ENCODE measurements at places on chromosomes 16 and 17. TPM values are rescaled to one million over a fixed set of nuclear protein-coding genes. Genes with fewer than 3 reads are reported as not detected.

The FN3K gene
- total RNA-seq, result 0.74 TPM

The DBNDD1 gene
- 1.7 TPM for total RNA-seq

The SPNS2 gene
- 0.27 TPM for total RNA-seq

The TGFB1I1 gene
- 56.7 TPM for total RNA-seq

- DNase-seq, result peak; percentile 86
Measured at GRCh38 chr17:39244600-39245570, 19.1 kb upstream of the STAC2 start.

DNA sequence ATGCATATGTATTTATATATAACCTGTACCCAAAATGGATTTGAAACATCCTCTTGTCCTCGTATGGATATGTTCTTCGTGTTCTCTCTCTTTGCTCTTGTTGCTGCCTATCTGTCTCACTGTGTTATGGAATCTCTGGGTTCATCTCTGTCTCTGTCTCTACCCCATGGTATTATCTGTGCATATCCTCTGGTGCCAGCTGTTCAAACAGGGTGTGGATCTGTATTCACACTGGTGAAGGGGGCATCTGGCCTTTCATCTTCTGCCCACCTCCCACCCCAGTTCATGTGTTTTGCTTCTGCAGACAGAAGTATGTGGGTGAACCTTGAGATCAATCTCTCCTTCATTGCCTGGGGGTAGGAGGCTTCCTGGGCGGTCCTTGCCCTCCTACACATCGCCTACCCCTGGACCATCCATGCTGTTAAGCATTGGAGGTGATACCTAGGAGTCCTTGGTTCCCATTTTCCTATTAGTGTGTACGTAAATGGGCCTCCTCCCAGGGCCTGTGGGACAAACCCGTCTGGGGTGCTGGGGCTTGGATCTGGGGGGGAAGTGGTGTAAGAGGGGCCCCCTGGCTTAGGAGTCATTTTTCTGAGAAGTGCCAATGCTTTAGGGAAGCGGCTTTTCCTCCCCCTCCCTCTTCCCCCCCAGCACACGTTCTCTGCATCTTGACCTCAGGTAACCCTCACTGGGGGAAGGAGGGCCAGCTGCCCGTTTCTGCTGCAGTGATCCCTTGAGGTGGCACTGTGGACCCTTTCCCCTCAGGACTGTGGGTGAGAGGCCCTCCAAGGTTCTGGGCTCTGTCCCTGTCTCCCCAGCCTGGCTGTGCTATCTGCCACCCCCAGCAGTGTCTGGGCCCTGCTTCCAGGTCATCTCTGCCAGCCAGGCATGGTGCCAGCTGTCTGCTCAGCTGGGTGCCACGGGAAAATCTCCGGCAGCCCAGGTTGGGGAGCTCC, 21.1 kb downstream of the RARA start:
- no peak for DNase-seq

- DNase-seq, result no peak
Measured at GRCh38 chr17:79044462-79044861, 20.5 kb downstream of the C1QTNF1 start.

DNA sequence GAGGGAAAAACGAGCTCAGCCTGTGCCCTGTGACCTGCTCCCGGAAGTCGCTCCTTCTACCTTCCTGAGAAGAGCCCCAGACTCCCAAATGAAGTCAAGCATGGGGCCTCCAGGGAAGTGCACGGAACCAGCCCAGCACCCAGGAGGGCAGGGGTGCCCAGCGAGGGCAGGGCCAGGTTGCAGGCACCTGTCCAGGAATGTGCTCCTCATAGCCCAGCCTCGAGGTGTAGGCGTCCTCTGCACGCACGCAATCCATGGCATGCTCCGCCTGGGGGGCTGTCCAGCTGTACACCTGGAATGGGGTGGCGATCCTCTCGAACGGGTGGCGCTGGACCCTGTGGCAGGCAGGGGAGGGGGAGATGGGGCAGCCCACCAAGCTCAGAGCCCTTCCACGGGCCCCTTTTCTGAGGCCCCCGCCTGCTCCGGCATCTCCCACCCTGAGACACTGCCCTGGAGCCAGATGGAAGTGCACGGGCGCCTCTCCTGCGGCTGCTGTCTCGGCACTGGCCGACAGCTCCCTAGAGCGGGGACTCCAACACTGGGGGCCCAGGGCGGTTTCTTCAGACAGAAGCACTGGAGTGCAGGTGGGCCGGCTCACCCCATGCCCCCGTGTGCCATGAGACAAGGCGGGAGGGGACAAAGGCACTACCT, 10.9 kb downstream of the CLUH start:
- no peak for DNase-seq

- peak; percentile 97 for DNase-seq
Measured at GRCh38 chr17:40550608-40551007, 14.7 kb downstream of the CCR7 start.

DNA sequence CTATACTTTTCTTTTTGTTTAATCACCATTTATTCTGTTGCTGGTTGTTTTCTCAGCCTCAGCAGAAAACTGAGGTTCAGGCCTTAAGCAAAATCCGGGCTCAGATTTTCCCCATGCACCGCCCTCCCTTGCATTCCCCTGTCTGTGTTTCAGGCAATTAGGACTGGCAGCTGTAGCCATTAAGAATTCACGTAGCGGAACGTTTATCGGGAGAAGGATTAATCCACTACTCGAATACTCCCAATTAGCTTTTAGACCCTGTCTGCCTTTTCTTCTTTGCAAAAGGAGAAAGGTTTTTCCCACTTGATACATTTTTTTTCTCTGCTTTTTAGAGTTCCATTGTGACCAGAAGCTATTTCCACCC, 173.1 kb downstream of the RPTOR start:
- no peak for DNase-seq

- DNase-seq, result no peak
Measured at GRCh38 chr16:35194681-35195080, 1735.3 kb downstream of the TP53TG3F start.

- DNase-seq, result no peak
Measured at GRCh38 chr17:19724501-19725420, 8.4 kb upstream of the SLC47A2 start.

DNA sequence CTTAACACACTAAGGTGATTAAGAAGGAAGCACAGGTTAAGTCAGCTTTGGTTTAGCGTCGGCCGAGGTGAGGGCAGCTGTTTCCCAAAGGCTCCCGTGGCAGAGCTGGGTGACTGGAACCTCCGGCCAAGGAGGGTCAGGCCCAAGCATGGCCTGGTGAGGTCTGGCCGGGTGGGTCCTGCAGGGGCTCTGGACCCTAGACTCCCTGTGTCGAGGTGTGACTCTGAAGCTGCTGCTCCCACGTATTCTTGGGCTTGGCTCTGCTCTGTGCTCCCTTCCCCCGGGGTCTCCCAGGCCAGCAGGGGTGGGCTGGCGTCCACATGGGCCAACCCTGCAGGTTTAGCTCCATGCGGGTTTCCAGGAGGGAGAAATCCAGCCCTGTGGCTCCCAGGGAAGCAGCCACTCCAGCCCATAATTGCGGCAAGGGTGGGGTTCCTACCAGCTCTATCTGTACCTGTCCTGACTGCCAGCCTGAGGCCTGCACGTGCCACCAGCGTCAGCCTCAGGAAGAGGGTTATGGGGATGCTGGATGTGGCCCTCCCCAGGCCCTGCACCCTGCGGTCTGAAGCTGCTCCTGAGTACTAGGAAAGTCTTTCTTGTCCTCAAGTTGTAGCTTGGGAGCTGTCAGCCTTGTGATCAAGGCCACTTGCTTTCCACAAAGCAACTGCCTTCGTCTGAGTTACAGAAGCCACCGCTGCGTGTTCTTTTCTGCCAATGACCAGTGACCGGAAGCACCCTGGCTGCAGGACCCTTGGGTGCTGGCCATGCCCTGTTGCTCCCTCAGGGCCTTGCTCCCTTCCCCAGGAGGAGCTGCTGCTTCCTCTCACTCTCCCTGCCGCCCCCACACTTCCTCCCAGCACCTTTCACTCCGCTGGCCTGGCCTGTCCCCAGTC, 4.8 kb downstream of the CDK5R1 start:
- DNase-seq, result no peak

GRCh38 chr17:72946156-72946555, 146.3 kb downstream of the SLC39A11 start:
- no peak for DNase-seq

DNA sequence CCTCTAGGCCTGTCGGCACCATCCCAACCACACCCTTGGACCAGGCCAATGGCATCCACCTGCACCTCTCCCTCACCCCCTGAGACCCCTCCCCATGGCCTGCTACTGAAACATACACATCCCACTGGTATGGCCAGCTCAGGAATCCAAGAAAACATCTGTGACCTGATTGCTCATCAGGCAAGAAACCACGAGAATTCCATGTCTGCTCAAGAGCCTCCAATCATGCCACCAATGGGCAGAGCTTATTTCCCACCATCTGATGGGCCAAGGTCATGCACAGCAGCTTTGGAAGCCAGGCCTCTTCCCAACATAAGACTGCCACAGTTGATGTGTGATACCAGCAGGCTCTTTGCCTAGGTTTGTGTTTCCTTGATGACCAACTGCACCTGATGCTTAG, 190.1 kb downstream of the C16orf78 start:
- no peak for DNase-seq

Measured in fibroblast of the aortic adventitia (primary cell).